NCI-H446 (cell line): ENCODE measurements at places on chromosomes 12 and 14.

DNA sequence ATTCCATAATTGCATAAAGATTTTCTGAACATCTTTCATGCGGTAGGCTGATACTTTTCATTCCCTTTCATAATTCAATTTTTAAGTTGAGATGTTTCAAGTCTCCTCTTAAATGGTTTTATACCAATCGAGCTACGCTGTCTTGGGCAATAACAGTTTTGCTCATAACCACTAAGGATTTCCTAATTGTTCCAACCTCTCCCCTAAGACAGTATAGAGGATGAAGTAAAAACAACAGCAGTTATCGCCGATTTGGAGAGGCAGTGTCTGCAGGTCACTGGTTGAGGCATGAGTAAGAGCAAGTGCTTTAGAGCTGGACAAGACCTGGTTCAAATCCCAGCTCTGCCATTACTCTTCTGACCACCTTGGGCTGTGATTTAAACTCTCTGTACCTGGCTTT, 6.9 kb upstream of the MED13L start:
- no peak for DNase-seq

- no peak for DNase-seq
Measured at GRCh38 chr14:55730592-55731310, 150.7 kb downstream of the KTN1 start.

DNA sequence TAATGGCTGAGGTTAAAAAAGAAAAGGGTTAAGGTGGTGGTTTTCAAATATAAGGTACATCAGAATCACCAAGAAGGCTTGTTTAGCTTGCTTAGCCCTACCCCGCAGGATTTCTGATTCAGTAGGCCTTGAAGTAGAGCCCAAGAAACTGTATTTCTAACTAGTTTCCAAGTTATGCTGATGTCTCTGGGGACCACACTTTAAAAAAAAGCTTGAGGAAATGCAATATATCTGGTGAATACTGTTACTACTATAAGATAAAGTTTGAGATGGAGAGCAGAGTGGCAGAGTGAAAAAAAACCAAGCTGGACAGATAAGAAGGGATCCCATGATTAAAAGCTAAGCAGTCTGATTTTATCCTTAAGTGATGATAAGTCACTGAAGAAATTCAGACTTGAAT, 18.3 kb upstream of the GXYLT1 start:
- no peak for DNase-seq

DNA sequence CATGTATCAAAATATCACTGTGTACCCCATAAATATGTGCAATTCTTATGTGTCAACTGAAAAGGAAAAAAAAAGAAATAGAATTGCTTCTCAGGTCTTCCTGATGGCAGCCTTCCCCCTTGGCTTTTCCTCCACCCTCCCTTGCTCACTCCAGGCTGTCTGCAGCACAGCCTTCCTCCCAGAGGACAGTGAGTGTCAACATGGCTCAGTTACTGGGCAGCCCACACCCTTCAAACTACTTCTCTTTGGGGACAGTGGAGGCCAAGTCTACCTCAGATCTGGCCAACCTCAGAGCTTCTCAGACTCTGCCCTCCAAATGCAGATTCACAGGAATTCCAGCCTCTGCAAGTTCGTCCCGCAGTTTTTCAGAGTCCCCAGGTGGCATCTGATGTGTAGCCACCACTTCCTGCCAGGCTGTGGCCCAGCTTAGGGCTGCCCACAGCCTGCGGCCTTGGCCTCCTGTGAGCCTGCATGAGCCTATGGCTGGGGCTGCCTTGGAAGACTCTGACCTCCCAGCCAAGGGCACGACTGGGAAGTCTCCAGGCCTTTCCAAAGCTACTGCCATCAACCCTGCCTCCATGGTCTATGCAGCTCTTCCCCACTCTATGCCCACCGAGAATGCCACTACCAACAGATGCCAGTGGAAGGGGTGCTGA, 148.0 kb upstream of the PWP1 start:
- no peak for DNase-seq

- DNase-seq = peak; percentile 66
Measured at GRCh38 chr14:74038020-74038859, 19.1 kb downstream of the BBOF1 start.

DNA sequence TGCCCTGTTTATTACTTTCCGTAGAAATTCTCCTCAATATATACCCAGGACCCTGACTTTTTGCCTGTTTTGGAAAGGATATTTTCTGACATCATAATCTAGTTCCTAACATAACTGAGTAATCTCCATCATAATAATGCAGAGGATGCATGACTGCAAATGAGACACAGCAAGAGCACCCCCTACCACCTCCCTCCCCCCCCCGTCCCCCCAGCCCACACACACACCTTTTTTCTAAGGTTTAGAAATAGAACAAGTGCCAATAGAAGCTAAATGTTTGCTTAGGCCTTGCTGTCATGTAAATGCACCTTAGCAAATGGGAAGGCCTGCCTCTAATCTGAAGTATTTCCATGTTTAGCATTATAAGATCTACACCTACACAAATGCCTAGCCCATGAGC, at the start of gene PTHLH:
TSS of gene PTHLH (minus strand) at position 13 of the 400 bp plus-strand sequence. CDS start 3,239 bp downstream, outside the sequence.
- no peak for DNase-seq

DNA sequence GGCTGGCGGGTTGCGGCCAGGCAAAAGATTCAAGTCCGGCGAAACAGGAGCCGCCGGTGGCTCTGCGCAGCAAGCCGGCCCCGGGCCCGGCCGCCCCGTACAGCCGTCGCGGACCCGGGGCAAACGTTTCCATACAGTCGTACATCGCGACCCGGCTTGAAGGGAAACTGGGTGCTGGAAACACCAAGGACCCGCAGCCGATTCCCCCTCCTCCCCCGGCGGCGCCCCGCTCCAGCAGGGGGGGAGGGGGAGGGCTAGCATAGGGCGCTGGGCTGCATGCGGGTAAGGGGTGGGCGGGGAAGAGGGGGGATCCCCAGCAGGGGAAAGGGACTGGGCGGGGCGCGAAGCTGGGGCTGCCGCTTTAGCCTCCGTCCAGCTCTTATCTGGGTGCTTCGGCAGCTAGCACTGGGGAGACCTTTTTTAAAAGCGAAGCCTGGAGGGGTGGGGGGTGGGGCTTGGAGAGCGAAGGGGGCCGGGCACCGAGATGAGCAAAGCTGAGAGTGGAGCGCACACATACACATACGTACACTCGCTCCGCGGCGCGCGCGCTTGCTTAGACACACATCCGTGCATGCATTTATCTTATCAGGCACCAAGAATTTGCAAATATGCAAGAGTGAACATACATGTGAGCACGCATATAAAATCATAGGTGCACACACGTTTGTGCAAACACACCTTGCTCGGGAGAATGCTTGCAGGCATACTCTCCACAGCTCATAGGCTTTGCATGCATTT, 11.9 kb downstream of the RARG start:
- no peak for DNase-seq

- DNase-seq = no peak
Measured at GRCh38 chr14:27845241-27845850, 921.2 kb upstream of the FOXG1 start.

- DNase-seq = peak; percentile 72
Measured at GRCh38 chr14:92680781-92681650, 67.4 kb downstream of the LGMN start.

DNA sequence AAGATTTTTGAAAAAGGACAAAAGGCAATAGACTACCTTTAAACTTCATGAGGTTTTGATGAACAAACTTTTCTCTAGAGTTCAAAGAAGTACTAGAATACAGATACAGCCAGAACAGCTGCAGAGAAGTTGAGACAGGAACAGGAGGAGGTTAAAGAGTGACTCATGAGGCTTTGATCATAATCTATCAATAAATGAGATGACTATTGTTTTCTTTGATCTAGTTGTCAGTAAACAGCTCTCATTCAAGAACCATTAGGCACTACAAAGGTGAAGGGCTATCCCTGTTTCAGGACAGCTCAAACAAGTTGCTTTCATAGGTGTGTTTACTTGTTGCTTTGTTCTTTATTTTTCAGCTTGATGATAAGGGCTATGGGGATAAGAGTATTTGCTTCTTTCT, 2.4 kb downstream of the WASHC3 start:
- DNase-seq = no peak

DNA sequence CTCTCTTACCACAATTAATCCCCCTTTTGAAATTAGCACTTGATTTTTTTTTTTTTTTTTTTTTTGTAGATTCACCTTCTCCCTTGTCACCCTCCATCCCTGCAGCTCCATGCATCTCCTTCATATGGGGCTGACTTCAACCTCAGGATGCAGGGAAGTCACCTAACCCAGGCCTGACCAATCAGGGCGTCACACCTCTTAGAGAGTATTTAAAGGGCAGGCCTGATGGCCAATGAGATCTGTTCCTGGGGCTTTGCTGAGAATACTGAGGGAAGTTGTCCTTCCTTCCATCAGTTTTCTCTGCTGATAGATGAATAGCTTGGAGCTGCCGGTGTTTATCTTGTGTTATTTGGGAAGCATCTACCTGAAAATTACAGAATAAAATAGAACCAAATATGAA, 1104.7 kb upstream of the TMEM132C start:
- DNase-seq = no peak
